ENCODE measurements at places on chromosomes 5 and 9. TPM values are rescaled to one million over a fixed set of nuclear protein-coding genes. Genes with fewer than 3 reads are reported as not detected.
A peak's percentile ranks its signal among the peaks of the same experiment; 100 is the strongest.

TTC16 gene
- 0.02 TPM for polyA plus RNA-seq

DNA sequence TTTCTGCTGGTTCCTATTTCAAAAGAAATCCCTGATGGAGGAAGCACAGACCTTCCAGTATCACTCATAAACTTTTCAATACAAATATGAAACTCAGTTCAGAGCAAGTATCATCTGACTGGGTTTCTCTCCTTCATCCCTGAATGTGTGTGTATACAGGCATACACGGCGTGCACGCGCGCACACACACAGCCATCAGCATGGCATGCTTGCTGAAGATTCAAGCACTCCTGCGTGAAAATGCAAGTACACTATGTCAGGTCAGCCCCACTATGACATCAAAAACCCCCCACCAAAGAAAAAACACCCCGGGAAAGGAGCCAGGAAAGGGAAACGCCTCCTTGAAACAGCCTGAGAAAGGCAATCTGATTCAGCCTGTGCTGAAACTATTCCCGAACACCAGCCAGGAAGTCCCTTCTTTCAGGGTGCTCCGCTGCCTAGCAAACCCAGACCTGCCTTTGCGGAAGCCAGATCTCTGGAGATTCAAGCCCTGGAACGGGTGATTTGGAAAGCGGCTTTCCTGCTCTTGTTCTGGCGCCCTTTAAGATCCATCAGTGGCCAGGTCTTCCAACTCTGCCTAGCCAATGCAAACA is 831 bp downstream of the KLHL3 start:
- DNase-seq: peak; percentile 58

NRG2 gene
- 0.36 TPM for polyA plus RNA-seq

GRCh38 chr9:109203761-109204360 is 36.8 kb upstream of the FRRS1L start:
- no peak for DNase-seq

CER1 gene
- not detected for polyA plus RNA-seq

All from fibroblast of lung (primary cell).